ENCODE measurements at places on chromosomes 11 and 22.
A peak's percentile ranks its signal among the peaks of the same experiment; 100 is the strongest.

- no peak for DNase-seq
Measured at GRCh38 chr11:3119141-3119821, 45.8 kb downstream of the OSBPL5 start.

- DNase-seq: no peak
Measured at GRCh38 chr11:104060820-104061219, 24.4 kb downstream of the DDI1 start.

DNA sequence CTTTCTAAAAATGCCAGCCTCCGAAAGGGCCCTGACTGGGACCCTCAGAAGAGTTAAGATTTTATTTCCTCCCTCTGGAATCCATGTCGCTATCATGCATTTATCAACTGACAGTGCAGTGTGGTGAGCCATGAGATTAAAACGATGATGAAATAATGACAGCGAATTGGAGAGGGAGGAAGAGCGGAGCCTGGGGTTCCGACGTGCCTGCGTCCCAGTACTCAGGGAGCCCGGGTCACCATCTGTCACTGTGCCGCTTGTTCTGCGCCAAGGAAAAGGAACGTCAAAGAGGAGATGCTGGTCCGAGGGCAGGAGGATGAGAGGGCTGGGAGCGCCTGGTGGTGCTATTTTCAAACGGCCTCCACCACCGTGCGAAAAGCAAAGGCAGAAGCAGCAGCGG is 46.2 kb downstream of the MACROD1 start:
- no peak for DNase-seq

- DNase-seq: no peak
Measured at GRCh38 chr11:24515632-24516031, 18.8 kb downstream of the LUZP2 start.

DNA sequence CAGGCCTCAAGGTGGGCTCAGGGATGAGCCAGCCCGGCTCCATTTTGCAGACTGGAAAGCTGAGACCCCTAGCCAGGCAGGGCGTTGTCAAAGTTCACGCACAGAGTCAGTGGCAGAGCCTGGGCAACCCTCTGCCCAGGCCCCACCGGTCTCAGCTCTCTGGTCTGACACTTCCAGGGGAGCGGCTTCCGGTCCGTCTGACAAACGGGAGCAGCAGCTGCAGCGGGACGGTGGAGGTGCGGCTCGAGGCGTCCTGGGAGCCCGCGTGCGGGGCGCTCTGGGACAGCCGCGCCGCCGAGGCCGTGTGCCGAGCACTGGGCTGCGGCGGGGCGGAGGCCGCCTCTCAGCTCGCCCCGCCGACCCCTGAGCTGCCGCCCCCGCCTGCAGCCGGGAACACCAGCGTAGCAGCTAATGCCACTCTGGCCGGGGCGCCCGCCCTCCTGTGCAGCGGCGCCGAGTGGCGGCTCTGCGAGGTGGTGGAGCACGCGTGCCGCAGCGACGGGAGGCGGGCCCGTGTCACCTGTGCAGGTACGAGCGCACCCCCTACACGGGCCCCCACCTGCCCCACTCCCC is 36.0 kb downstream of the CD6 start:
- DNase-seq: peak; percentile 8

- no peak for DNase-seq
Measured at GRCh38 chr11:118768690-118769089, 22.3 kb downstream of the DDX6 start.

- DNase-seq: no peak
Measured at GRCh38 chr11:32316858-32317642, 118.3 kb downstream of the WT1 start.

DNA sequence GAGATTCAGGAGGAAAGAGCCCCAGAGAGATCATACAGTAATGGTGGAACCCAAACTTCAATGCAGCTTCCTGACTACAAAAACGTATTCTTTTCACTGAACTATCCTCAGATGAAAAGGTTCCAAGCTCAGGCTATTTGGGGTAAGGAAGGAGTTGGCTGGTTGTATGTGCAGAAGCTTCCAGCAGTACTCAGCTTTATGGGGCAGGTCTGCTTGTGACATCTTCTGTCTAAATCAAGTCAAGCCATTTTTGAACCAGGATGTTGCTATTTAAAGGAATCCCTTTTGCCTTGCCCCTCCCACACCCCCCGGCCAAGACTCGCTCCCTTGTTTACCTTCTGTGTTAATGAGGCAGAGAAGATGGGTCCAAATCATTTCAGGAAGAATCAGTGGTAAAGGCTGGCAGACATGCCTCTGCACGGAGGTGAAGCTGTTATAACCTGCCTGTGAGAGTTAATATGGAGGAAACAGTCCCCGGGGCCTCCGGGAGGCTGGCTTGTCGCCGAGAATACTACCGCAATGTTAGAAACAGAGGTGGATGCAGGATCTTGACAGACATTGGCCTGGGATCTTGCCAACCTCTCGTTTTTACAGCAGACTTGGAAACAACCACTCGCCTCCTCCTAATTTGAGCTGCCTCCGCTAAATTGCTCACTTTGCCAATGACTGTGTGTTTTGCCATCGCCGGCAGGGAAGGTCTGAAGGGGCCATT is 45.4 kb downstream of the TIMP3 start:
- no peak for DNase-seq

- no peak for DNase-seq
Measured at GRCh38 chr11:14304601-14305000, 54.4 kb downstream of the RRAS2 start.

- no peak for DNase-seq
Measured at GRCh38 chr22:30429887-30430286, 4.3 kb downstream of the MTFP1 start.

DNA sequence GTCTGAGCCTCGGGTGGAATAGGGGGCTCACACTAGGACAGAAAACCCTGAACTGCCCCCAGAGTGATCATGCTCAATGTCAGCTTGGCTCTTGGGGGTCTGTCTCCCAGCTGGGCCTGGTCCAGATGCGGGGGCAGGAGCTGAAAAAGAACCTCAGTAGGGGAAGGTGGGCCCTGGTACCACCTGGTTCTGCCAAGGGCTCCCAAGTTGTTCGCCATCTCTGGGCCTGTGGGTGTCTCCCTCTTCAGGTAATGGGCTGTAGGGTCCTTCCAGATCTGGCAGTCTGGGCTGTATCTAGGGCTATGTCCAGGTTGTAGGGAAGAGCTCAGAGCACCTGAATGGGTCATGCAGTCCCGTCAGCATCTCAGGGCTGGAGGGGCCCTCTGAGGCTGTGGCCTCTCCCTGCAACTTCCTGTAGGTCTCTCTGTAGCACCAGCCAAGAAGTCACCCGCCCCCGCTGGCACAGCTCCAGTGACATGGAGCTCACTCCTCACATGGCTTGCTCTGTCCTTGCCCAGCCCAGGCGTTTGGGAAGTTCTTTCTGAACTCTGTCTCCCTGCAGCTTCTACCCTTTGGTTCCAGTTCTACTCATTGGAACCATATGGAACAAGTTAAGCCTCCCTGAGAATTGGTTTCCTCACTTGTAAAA is 33.0 kb upstream of the SOX10 start:
- DNase-seq: no peak

GRCh38 chr22:24326266-24326665 is 55.6 kb downstream of the SPECC1L start:
- no peak for DNase-seq

DNA sequence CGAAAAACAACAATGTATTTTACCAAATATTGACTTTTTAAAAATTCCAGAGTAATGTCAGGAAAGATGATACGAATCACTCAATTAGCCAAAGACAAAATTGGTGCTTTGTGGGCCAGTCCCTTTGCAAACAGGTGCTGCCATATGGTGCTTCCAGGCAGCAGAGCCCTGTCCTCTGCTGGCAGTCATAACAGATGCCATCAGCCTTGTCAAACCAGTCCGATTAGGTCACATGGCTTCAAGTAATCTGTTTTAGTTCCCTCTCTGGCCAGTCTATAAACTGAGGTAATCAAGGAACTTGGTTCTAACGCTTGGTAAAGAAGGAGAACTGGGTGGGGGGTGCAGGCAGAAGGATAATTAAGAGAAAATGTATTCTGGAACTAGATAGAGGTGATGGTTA is 49.1 kb upstream of the CAPRIN1 start:
- DNase-seq: no peak

DNA sequence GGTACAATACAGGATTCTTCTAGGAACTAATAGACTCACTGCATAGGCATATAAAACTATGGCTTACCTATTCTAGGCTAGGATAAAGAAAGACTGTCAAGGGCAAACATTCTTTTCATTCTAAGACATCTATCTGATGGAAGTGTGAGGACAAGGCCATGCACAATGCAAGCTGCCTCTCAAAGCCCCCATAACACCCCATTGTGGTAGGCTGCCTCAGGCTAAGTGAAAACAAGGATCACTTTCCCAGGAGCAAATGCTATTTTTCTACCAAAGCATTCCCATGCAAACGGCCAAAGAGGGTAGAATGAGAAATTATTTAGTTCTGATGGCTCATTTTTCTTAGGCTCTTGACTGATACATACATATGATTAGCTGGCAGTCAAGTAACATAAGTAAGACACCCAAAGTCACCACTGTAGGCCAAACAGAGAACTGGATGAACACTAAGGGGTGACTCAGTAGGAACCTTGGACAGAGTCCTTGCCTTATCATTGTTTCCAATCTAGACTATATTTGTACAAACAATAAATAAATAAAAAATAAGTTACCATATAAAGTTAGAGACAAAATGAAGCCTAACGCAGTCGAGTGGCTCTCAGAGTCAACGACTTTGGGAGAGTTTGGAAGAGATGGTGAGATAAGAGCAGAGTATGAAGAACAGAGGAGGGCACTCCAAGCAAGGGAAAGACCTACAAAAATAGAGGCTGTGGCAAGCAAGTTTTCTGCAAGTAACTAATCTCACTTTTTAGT is 303.6 kb downstream of the SBF2 start:
- DNase-seq: no peak

DNA sequence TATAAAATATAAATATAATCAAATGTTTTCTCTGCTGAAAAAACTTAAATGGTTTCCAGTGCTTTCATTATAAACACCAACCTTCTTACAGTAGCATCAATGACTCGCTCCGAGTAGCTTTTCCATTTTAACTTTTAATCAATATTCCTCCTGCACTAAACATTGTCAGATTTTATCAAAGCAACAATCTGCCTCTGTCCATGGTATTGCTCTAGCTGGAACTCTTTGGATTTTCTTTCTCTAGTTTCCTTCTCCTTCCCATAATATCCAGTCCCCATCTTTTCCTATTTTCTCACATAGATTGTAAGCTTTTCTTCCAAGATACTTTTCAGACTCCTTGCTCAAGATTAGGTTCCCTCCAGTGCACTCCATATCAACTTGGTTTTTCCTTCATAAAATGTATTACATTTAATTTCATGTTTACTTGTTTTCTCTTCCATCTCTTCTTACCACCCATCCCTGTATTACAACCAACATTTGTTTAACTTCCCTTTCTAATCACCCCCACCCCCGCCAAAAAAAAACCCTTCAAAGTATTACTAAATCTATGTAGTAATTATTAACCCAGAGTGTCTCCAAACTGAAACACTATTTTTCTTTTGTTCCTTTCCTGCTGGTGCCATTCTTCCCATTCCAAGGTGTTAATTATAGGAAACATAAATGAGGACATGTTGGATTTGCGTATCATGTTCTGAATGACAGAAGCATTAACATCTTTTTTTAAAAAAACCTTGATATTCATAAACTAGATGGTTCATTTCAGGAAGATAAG is 716.5 kb downstream of the NELL1 start:
- no peak for DNase-seq

DNA sequence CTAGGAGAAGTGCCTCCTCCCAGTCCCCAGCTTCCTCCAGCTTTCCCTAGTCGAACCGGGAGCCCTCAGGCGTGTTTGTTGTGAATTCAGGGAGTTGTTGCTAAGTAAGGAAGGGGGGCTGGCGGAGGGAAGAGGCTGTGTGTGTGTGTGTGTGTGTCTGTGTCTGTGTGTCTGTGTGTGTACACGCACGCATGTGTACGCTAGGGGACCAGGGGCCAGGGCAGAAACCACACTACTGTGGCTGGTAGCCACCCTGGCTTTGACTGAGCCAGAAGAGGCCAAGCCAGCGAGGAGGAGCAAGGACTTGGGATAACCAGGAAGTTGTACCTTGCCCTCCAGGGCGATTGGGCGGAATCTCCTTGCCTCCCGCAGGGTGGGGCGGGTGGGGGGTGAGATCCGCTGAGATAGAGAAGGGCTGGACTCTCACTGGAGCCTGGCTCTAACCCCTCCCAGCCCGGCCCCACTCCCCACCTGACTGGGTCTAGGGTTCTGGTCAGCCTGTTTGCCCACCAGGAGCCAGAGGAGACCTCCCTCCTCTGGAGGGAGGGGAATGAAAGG is 7.5 kb downstream of the BCL9L start:
- no peak for DNase-seq

- DNase-seq: peak; percentile 53
Measured at GRCh38 chr22:30694171-30694639, 469 bp upstream of the OSBP2 start.

- DNase-seq: no peak
Measured at GRCh38 chr11:128862406-128862805, 4.7 kb downstream of the KCNJ1 start.

DNA sequence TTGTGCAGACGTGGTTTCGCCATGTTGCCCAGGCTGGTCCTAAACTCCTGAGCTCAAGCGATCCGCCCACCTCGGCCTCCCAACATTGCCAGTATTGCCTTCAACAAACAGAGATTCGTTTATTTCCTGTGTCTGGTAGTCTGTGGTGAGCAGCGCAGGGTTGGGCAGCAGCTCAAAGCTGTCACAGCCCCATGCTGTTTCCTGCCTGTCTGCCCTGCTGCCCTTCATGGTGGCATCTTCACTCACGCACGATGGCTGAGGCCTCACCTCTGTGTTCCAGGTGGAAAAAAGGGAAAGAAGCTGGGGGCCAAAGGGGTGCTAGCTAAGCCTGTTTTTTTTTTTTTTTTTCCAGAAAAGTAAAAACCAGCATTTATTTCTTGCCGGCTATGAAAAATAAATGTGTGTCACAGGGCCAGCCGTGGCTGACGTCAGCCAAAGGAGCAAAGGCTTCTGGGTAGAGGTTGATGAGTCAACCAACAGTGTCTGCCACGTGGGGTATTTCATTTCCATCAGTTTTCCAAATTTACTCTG is 28.8 kb downstream of the TBC1D22A start:
- DNase-seq: peak; percentile 52

DNA sequence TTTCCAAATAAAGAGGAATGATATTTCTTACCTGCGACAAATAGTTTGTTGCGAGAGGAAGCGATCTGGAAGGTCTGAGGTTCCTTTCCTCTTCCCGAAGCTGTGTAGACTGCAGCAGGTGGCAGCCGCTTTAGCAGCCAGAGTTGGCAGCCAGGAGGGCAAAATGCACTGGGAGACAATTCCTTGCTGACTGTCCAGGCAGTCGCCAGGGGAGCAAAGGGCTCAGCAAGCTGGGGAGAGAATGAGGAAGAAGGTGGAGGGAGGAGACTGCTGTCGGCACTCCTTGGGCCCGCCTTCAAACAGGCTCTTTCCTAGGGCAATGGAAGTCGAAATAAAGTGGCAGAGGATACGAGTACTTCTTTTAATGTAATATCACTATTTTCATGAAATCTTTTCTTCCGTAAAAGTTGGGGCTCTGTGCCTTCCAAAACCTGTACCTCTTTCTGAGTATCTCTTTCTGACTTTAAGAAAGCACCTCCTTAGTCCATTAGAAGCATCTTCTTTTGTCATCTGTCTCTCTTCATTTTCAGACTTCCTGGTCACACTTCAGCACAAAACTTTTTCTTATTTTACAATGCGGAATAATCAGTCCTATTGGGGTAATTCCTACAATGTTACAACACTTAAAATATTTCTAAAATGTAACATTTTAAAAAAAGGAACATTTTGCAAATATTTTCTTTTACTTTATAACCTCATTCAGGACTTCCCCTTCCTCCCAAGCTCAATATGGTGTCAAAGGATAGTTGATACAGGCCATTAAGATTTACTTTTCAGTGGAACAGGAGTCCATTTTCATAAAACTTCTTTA is at the start of gene IL18:
Gene IL18 (minus strand): TSS at position 220 of the 811 bp plus-strand sequence. CDS start 9,041 bp downstream, outside the sequence.
- no peak for DNase-seq
